ENCODE measurements at places on chromosomes 2 and 18. TPM values are rescaled to one million over a fixed set of nuclear protein-coding genes. Genes with fewer than 3 reads are reported as not detected.

The DHRS9 gene
- total RNA-seq, result not detected

The CROCC2 gene
- total RNA-seq, result not detected

The ROCK2 gene
- 11.7 TPM for total RNA-seq

The CPO gene
- total RNA-seq, result 0.13 TPM

The SCN2A gene
- total RNA-seq, result 0.89 TPM

The HOXD1 gene
- total RNA-seq, result 2.0 TPM

Measured in mesangial cell (primary cell).